ENCODE measurements at places on chromosomes 7 and 10. TPM values are rescaled to one million over a fixed set of nuclear protein-coding genes. Genes with fewer than 3 reads are reported as not detected.

Gene ACTR3C
- total RNA-seq = 4.9 TPM

Gene HMX2
- total RNA-seq = not detected

Gene NODAL
- 0.25 TPM for total RNA-seq

Gene SEMA4G
- total RNA-seq = 0.68 TPM

Gene COL13A1
- not detected for total RNA-seq

Gene ELOVL3
- total RNA-seq = not detected

Gene ANKRD61
- total RNA-seq = 0.20 TPM

Gene MBLAC1
- total RNA-seq = 4.1 TPM

Gene FGL2
- total RNA-seq = 4.2 TPM

Gene SP8
- not detected for total RNA-seq

Gene PON1
- total RNA-seq = not detected

Gene TMEM270
- not detected for total RNA-seq

Gene CYP26C1
- not detected for total RNA-seq

Gene GLI3
- total RNA-seq = not detected

Gene SPDYE2B
- total RNA-seq = 0.15 TPM

Gene CAMK2G
- 48.5 TPM for total RNA-seq

Gene CNNM1
- 0.08 TPM for total RNA-seq

Gene PNLIPRP1
- total RNA-seq = not detected

Gene RHEB
- total RNA-seq = 85.1 TPM

Data from activated CD4-positive, alpha-beta memory T cell treated with anti-CD3 and anti-CD28 coated beads, Interleukin-2, amount 10 ng/mL, durations not matched to agents 7 days and 5 days (primary cell).